Cardiac fibroblast (primary cell): ENCODE measurements at places on chromosomes 12 and 14.

- peak; percentile 77 for DNase-seq
Observed at GRCh38 chr12:81668475-81668874, 90.7 kb downstream of the PPFIA2 start.

DNA sequence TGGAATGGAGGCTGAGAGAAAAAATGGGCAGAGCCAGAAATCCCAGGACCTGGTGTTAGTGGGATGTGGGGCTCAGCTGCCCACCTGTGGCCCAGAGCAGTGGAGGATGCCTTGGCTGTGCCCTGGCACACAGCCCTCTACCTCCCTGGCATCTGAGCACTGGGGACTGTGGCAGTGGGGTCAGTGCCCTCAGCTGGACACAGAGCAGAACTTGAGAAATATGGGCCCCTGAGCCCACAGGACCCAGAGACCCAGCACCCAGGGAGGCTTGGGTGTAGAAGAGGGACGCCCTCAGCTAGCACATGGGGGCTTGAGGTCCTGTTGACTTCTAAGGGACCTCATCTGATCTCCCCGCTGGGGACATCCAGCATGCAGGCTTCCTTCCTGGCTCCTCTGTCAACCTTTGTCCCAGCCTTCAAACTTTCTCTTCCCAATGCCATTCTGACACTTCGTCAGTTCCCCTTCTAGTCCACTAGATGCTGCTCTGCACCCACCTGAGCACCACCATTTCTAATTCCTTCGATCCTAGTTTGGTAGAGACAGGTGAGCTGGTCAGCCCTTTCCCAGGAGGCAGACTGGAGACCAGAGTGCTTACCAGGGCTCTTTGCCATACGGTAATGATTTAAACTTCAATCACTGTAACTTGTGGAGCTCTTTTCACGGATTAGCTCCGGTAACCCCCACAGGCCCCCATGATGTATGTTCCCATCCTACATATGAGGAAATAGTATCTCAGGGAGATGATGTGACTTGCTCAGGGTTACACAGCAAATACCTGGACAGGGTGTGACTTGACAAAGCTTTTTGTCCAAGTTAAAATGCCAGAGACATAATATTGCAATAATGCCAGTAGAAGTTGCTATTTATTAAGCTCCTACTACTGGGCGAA, 143.7 kb downstream of the ASCL4 start:
- DNase-seq = peak; percentile 25

GRCh38 chr14:39085933-39086332, 17.1 kb downstream of the SEC23A start:
- peak; percentile 46 for DNase-seq

- DNase-seq = peak; percentile 32
Observed at GRCh38 chr12:7064516-7064915, 4.0 kb downstream of the C1S start.

- no peak for DNase-seq
Observed at GRCh38 chr12:125892276-125892675, 827.0 kb downstream of the AACS start.

- DNase-seq = no peak
Observed at GRCh38 chr12:121253638-121254335, 42.7 kb downstream of the CAMKK2 start.

DNA sequence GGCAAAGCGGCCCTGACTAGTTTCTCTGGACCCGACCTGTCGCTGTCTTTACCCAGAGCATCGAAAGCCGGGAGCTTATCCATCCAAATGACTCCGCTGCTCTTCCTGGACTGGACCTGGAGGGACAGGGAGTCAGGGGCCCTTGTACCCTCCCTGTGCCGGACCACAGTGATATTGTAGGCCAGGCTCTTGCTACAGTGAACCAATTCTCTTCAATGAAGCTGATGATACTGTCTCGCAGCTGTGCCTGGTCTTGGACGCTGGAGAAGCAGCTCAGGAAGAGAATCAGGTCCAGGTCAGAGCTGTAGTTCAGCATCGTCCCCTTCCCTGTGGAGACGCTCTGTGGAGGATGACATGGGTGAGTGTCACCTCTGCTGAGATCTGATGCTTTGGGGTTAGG, 14.7 kb upstream of the OASL start:
- no peak for DNase-seq

DNA sequence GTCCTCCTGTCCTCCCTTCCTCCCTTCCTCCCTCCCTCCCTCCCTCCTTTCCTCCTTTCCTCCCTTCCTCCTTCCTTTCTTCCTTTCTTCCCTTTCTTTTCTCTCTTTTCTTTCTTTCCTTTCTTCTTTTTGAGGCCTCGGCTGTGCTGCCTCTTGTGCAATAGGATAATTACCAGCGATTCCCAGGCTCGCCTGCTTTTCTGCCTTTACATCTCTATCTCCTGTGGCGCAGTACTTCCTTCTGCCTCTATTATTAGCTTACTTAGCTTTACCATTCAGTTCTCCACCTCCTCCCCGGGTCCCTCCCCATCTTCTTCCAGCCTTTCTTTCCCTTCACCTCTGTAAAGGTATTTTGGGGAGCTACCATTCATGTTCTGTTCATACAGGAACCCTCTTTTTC, 19.9 kb downstream of the ETV6 start:
- no peak for DNase-seq

- no peak for DNase-seq
Observed at GRCh38 chr14:83733670-83734069, 1796.3 kb upstream of the FLRT2 start.

- DNase-seq = no peak
Observed at GRCh38 chr12:1620092-1620491, 8.9 kb upstream of the WNT5B start.

DNA sequence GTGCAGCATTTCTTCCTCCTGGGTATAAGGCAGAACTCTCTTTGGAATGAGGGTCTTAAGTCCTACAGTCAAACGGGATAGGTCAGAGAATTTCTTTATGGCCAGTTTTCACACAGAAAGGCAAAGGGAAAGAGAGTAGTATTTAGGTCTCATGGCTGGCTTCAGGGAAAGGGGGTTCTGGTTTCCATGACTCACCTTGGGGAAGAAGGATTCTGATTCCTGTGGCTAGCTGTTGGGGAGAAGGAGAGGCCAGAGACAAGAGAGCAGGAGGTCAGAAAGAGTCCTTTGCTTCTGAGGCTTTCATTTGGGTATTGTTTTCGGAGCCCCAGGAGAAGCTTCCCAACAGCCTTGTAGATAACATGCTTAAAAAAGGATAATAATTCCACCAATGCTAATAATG, 332.5 kb downstream of the NPAS3 start:
- no peak for DNase-seq

GRCh38 chr14:25933731-25934130, 664.1 kb downstream of the NOVA1 start:
- DNase-seq = no peak

DNA sequence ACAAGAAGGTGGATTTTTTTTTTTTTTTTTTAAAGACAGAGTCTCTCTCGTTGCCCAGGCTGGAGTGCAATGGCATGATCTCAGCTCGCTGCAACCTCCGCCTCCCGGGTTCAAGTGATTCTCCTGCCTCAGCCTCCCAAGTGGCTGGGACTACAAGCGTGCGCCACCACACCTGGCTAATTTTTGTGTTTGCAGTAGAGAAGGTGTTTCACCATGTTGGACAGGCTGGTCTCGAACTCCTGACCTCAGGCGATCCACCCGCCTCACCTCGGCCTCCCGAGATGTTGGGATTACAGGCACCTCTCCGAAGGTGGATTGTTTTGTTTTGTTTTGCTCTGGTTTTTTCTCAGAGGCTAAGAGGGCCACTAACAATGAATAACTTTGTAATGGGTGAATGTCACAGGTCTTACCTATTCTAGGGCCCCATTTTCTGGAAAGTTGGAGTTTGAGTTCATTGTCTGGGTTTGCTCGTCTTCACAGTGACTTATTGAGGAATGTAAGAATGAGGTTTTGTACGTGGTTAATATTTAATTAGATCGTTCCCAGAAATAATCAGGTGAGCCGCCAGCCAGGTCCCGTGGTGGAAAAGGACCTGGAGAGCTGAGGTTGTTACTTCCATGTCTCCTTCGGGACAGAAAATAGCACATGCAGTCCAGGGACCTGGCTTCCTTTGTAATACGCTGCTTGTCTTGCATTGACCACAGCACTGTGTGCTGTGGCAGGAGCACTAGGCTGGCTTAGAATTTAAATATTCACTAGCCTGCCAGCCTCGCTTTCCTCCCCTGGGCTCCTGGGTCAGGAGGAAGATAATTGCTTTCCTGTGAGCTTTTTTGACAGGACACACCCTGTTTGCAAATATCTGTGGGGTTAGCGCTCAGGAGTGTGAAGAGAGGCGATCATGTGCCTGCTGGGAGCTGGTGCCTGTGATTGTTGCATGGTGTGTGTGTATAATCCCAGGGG, 2.3 kb downstream of the HIP1R start:
- no peak for DNase-seq

- DNase-seq = peak; percentile 69
Observed at GRCh38 chr14:42222924-42223471, 616.3 kb downstream of the LRFN5 start.

GRCh38 chr12:40569626-40570179, 122.5 kb upstream of the CNTN1 start:
- peak; percentile 0 for DNase-seq

DNA sequence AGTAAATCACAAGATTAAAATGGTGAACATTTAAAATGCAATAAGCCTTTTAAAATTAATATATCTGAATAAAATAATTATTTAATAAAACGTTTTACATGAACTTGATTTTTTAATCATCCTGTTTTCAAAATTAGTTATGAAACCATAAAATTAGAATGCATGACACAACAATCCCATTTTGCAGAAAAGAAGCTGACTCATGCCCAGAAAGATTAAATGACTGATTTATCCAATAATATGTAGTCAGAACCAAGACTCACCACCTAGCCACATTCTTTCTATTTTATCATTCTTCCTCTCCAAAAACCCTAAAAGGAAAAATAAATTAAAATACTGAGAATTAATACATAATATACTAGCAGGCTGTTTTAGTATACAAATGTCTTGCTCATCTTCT, 83.0 kb upstream of the LGR5 start:
- peak; percentile 6 for DNase-seq

GRCh38 chr14:100443603-100444002, 120.5 kb downstream of the SLC25A47 start:
- no peak for DNase-seq

DNA sequence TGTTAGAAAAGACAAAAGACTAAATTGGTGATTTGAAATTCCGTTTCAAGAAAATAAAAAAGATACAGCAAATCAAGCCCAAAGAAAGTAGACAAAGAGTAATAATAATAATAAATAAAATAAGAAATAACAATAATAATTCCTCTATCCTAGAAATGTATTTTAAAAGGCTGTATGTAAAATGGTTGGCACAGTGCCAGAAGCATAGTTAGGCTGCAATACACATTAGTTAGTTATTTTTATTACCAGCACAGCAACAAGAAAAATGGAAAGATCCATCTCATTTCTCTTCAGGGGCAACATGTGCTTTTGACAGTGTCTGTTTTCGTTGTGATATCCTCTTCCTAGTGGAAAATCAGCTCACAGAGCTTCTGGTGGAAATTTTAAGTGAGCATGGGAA, 174.1 kb upstream of the TMTC1 start:
- no peak for DNase-seq

GRCh38 chr12:42325326-42325652, 605 bp downstream of the ZCRB1 start:
- DNase-seq = no peak

DNA sequence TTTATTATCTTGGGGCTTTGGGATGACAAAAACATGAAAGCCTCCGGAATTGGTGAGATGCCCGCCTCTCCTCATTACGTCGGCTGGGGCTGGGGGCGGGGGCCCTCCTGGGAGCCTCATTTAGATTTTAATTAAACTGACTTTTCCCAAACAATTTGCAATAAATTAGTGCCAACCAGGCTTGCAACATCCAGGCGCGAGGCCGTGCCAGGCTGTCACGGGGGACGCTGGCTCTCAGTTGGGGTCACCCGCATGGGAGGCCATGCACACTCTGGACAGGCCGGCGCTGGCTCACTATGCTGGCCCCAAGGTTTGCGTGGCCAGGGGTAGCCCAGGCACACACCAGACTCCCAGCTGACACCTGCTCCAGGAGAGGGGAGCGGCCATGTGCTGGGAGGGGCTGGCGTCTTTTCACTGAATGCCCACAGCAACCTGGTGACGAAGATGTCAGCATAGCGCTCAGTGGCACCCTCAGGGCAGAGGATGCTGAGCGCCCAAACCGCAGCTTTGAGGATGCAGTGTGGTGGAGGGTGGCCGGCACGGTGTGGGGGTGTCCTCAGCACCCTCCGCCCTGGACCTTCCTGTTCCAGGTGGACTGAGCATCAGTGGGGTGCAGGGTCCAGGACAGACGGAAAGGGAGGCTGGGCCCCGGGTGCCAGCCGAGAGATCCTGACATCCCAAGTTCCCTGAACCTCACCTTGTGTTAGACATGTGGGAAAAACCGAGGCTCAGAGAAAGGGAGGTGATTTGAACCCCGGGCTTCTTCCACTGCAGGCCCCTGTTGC, 190.8 kb upstream of the C14orf180 start:
- DNase-seq = no peak

- DNase-seq = peak; percentile 12
Observed at GRCh38 chr12:108972358-108972757, 48.5 kb downstream of the SVOP start.

- DNase-seq = peak; percentile 99
Observed at GRCh38 chr12:54383041-54383609, 1.4 kb downstream of the ZNF385A start.

DNA sequence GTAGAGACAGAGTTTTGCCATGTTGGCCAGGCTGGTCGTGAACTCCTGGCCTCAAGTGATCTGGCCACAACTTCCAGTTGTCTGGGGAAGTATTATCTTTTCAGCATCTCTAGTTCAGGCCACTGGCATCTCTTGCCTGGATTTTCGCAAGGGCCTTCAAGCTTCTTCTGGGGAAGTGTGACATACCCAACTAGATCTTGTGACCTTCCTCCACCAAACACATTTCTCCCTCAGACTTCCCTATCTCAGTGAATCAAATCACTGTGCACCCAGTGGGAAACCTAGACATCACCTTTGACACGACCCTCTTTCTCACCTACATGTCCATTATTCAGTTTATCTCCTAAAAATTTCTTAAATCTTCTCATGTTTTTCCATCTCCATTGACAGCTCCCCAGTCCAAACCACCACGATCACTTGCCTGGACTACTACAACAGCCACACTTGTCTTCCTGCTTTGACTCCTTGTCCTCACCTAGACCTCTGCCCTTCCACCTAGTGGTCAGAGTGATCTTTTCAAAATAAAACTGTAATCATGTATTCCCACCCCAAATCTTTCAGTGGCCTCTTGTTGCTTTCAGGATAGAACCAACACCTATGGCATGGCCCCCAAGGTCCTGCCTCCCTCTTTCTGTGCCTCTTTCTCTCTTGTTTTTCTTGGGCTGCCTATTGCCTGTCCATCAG, 3.3 kb downstream of the EEF1AKMT3 start:
- DNase-seq = no peak

DNA sequence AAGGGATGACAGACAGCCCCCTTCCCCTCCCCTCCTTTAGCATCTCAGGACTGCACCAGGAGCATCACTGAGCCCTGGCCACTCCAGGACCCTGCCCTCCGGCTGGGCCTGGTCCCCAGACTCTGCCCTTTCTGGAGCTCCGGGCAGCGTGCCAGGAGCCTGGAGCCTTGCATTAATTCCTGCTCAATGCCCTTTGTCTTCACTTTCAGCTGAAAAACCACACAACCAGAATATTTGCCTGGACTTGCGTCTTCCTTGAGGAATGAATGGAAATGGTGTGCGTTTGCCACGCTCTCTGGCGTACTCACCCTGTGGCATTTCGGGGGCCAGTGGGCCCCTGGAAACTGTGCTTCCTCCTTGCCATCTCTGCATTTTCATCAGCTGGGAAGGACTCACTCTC, 8.5 kb upstream of the RFLNA start:
- no peak for DNase-seq
